ENCODE measurements at places on chromosomes 6 and 20. TPM values are rescaled to one million over a fixed set of nuclear protein-coding genes. Genes with fewer than 3 reads are reported as not detected.

Gene SLA2
- 1.9 TPM for total RNA-seq

Gene HSPA1L
- 2.0 TPM for total RNA-seq

Gene MRAP2
- total RNA-seq: 0.72 TPM

GRCh38 chr6:146355521-146356100 lies 188.0 kb upstream of the RAB32 start:
- no peaks in the 10 kb centered on the region for H3K36me3 ChIP-seq
- no peak overlapping the region for H3K27ac ChIP-seq
- no peak overlapping the region for H3K4me3 ChIP-seq
- no peaks in the 10 kb centered on the region for H3K27me3 ChIP-seq
- no peaks in the 10 kb centered on the region for H3K4me1 ChIP-seq

DNA sequence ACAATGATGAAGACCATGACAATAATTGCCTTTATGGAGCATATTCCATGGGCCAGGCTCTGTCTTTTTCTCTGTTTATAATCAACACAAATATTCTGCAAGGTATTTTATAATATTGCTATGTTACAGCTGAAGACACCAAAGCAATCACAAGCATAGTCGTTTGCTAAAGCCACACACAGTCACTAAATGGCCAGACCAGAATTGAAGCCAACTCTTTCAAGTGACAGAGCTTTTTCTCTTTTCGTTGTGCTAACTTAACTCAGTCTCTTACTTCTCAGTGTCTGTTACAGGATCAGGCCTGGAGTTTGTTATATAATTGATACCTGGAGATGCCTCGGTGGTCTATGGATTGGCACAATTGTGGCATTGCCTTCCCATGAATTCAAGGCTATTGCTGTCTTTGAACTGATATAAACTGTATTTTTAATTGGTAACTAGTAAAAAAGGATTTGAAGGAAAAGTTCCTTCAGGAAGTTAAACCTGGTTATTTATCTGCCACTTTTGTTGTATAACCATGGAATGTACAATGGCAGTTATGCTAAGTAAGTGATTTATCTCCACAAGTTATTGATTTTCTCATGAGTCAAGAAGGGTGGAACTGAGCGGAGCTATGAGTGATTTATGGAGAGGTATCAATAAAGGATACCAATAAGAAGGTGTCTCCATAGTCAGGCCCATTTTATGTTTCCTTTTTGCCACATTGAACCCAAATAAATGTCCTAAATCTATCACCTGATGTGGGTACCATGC lies 67.6 kb downstream of the PFDN4 start:
- DNase-seq: no peak
- H3K4me3 ChIP-seq: no peak overlapping the region
- no peak overlapping the region for H3K27ac ChIP-seq
- H3K27me3 ChIP-seq: no peaks in the 10 kb centered on the region
- no peaks in the 10 kb centered on the region for H3K36me3 ChIP-seq

DNA sequence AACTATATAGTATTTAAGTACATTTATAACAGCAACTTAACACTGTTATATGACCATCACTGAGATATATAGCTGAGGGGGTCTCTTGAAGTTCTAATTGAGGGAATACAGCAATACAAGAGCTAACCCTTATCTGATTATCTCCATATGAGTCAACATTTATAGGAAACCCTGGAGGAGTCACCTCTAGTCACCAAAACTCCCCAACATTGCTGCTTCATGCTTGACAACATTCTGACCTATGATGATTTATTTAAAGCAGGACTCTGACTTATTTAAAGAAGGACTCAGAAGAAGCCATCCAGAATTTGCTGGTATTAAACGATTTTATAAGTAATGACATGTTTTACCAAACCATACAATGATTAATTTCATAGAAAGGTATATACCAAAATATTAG lies 182.6 kb upstream of the NOX3 start:
- H3K4me1 ChIP-seq: no peaks in the 10 kb centered on the region
- no peaks in the 10 kb centered on the region for H3K27me3 ChIP-seq
- DNase-seq: no peak
- H3K36me3 ChIP-seq: no peaks in the 10 kb centered on the region
- H3K27ac ChIP-seq: no peak overlapping the region

- H3K4me1 ChIP-seq: peaks cover 11% of the 10 kb centered on the region
- no peak overlapping the region for H3K27ac ChIP-seq
- DNase-seq: no peak
- no peaks in the 10 kb centered on the region for H3K27me3 ChIP-seq
Observed at GRCh38 chr20:40568200-40568599, 120.8 kb downstream of the MAFB start.

GRCh38 chr20:59977086-59977485 lies 18.9 kb downstream of the CDH26 start:
- no peaks in the 10 kb centered on the region for H3K27me3 ChIP-seq
- peaks cover 4% of the 10 kb centered on the region for H3K4me1 ChIP-seq
- DNase-seq: no peak
- no peaks in the 10 kb centered on the region for H3K36me3 ChIP-seq
